H4 (cell line): ENCODE measurements at places on chromosomes 1 and 21. TPM values are rescaled to one million over a fixed set of nuclear protein-coding genes. Genes with fewer than 3 reads are reported as not detected.

The IFNLR1 gene
- 0.21 and 0.90 TPM in 2 replicates for total RNA-seq

The NPPA gene
- total RNA-seq: not detected in 2 replicates

The SLAMF1 gene
- not detected in 2 replicates for total RNA-seq

The NUDT4B gene
- total RNA-seq: 6.2 and 12.2 TPM in 2 replicates

The APCS gene
- not detected in 2 replicates for total RNA-seq

The C1orf116 gene
- total RNA-seq: not detected in 2 replicates

The NBPF10 gene
- total RNA-seq: 0.35 and 0.54 TPM in 2 replicates

The SPRR1B gene
- not detected in 2 replicates for total RNA-seq

The ZNF436 gene
- 18.0 and 20.8 TPM in 2 replicates for total RNA-seq

The SLC2A5 gene
- total RNA-seq: 0.47 and 1.7 TPM in 2 replicates

The ADAMTS5 gene
- total RNA-seq: 0.06 and 0.50 TPM in 2 replicates

The PLD5 gene
- 0.02 TPM in 1 of 2 replicates, not detected in the other for total RNA-seq

The KRTAP7-1 gene
- total RNA-seq: not detected in 2 replicates

The RHEX gene
- total RNA-seq: not detected in 2 replicates

The FCAMR gene
- not detected in 2 replicates for total RNA-seq

The RIPK4 gene
- total RNA-seq: 16.5 and 19.8 TPM in 2 replicates
